ENCODE measurements at places on chromosomes 16 and 17.

- DNase-seq = no peak
Observed at GRCh38 chr17:59366773-59367656, 35.6 kb downstream of the YPEL2 start.

GRCh38 chr16:81519301-81520150, 74.9 kb downstream of the CMIP start:
- DNase-seq = no peak

DNA sequence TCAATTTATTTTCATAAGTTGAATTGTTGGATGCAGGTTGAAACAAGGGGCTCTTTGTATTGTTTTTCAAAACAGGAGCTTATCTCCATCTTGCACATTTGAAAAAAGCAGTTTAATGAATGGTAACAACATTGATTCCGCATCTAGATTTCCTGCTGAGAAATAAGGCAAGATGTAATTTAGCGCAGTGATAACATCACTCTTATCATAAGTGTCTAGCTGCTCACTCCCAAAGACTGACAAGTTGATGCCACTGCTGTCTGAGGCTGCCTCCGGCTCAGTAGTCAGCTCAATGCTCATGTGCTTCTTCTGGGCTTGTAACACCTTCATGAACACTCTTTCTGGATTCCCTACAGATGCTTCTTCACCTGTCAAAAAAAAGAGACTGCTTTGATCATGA, 92.4 kb downstream of the KPNA2 start:
- no peak for DNase-seq

- DNase-seq = no peak
Observed at GRCh38 chr16:89444728-89445127, 45.6 kb downstream of the ANKRD11 start.

- no peak for DNase-seq
Observed at GRCh38 chr16:11129378-11129781, 126.6 kb downstream of the SOCS1 start.

GRCh38 chr16:51932317-51932716, 614.6 kb downstream of the TOX3 start:
- DNase-seq = no peak

DNA sequence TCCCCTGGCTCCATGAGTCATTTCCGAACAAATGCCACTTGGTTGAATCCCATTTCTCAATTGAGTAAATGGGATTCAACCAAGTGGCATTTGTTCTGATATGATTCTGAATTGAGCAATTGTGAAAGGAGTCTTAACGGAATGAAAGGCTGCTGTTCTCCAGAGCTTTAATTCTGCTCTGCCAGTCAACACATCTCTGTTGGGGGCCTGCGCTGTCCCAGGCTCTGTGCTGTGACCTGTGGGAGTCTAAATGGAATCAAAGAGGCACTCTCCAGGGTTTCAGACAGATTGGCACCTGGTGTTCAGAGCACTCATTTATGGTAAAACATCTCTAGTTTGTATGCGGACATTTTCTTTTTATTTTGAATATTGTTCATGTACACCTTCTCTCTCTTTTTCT, 126.2 kb downstream of the WSCD1 start:
- DNase-seq = no peak

- no peak for DNase-seq
Observed at GRCh38 chr17:9056566-9056965, 35.3 kb downstream of the NTN1 start.

GRCh38 chr16:87635541-87636049, 33.3 kb downstream of the JPH3 start:
- DNase-seq = peak; percentile 10

DNA sequence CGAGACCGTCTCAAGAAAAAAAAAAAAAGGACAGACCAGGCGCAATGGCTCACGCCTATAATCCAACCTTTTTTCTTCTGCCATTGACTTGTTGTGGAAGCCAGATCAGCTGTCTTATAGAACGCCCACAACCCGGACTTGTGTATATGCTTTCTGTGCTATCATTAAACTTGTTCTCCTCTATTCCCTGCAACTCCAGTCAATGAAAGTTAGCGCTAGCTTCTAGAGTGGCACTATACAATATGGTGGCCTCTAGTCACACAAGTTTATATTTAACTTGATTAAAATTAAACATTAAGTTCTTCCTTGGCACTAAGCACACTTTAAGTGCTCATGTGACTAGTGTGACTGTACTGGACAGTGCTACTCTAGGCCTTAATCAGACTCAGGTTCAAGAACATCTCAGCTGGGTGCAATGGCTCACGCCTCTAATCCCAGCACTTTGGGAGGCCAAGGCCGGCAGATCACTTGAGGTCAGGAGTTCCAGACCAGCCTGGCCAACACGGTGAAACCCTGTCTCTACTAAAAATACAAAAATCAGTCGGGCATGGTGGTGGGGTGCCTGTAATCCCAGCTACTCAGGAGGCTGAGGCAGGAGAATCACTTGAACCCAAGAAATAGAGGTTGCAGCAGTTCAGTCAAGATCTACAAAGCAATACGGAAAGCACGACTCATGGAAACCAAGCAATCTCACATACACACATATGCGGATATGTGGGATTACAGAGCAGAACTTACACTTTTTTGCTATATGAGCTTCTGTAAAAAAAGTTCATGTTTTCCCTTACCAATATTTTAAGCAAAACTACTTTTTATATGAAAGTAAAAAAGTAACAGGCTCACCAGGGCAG, 18.8 kb upstream of the GLG1 start:
- no peak for DNase-seq

DNA sequence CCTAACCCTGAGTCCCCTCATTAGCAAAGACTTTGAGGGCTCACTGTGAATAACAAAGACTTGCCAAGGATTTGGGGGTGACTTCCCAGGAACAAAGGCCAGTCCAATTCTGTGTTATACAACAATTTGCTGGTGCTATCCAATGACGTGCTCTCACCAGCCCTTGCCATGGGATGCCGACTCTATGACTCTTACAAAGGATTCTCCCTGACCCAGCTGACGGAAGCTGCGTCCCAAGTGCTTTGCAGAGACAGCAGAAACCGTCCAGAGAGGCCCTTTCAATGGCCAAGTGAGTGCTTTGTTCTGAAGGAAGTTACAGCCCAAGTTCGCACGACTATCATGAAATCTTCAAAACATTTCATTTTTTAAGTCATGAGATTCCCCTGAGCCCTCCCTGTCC, 345.3 kb upstream of the TNRC6C start:
- no peak for DNase-seq

- DNase-seq = no peak
Observed at GRCh38 chr16:70660672-70661350, 14.5 kb downstream of the IL34 start.

DNA sequence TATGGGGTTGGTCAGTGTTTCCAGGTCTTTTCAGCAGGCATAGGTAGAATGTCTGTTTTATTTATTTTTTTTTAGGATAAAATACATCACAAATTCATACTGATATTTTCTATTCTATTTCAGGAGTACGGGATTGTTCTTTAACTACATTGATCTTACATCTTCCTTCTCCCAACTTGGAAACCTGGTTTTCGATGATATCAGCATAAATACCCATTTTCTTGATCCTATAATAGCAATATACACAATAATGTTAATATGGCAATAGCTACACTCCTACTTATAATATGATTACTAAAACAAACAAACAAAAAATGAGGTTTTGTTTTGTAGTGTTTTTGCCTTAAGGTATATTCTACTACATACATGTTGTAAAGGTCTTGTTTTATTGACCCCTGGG, 962.4 kb upstream of the GOT2 start:
- no peak for DNase-seq

DNA sequence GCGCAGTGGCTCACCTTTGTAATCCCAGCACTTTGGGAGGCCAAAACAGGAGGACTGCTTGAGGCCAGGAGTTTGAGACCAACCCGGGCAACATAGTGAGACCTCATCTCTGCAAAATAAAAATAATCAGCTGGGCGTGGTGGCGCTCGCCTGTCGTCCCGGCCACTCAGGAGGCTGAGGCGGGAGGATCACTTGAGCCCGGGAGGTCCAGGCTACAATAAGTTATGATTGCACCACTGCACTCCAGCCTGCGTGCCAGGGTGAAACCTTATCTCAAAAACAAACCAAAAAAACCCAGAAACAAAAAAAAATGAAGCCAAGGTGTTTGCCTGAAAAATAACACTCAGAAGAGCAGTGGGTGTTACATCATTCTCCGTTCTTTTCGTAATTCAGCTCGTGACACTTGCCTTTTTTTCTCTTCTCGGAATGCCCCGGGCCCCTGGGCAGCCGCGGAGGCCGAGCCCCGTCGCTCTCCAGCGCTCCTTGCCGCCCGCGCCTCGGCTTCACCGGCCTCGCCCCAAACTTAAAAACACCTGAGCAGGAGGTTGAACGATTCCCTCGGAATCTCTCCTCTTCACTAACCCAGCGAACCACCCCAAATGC, 17.0 kb downstream of the PRCD start:
- DNase-seq = no peak

- DNase-seq = no peak
Observed at GRCh38 chr16:55773859-55774549, 58.9 kb downstream of the CES1 start.

- no peak for DNase-seq
Observed at GRCh38 chr17:61075988-61076387, 323.7 kb upstream of the TBX2 start.

DNA sequence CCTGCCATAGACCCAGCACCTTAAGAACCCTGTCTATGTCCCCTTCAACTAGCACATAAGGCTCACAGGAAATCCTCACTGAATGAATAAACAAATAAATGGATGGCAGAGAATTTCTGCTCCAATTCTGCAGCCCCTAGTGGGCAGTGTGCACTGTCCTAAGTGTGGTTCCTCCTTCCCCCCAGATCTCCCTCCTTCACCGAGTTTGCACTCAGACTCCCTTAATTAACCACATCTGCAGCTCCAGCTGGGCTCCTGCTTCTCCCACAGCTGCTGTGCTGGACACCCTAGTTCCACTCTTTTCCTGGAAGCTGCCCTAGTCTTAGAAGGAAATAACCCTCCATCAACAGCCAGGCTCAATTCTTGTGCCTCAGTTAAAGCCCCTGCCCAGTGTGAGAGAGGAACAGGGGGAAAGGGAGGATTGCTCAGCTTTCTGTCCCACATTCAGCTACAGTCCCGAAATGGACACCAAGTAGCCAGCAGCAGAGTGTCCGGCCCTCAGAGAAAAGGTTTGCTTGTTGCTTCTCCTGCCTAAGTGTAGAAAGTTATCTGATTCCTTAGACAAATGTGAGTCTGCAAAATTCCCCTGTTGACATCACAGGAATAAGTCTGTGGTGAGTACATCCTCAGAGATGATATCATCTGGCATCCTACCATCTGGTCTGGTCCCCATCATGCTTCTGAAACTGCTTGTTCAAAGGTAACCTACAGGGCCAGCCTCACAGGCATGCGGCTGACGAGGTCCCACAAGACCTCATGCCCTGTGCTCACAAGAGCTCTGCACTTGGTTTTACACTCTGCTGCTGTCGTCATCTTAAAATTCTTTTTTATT, 12.3 kb downstream of the LRRC3C start:
- no peak for DNase-seq

DNA sequence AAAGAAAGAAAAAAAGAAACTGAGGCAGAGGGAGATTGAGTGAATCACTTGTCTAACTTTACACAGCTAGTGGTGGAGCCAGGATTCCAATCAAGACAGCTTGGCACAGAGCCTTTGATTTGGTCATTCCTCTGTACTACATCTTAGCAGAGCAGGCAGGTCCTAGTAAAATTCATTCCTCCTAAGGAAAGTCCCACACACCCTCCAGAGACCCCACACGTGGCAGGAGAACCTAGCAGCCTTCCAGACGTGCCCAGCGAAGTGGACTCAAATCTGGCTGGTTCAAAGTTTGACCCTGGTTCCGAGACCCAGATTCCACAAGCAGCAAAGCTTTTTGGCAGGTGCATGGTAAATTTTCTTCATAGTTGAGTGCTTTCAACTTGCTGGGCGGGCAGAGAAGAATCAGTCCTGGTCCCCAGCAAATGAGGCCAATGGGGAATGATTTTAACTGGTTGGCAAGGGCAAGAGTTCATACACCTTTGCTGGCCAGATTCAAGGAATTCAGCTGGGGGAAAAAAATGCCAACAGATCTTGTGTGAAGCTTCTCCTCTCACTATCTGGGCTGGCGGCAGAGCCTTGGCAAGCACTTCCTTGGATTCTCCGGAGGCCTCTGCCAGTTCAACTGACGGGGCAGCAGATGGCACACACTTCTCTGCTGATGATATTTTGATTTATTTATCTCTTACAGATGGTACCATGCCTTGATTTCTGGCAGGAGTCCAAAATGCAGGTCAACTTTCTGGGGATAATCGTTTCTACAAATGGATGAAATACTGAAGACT, 82.4 kb downstream of the GSG1L start:
- no peak for DNase-seq

DNA sequence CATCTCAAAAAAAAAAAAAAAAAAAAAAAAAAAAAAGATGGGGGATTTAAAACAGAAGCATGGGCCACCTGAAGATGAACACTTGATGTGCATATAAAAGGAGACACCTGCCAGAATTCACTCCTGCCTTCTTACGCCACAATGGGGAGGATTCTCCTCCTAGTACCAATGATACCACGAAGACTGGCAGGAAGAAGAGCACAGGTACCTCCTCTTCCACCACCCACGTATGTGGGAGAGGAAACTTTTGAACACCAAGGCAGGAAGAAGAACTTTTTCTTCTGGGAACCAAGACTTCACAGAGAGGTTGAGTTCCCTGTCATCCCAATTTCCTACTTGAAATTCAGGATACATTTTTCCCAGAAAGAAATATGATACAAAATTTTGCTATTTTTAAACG, 2.7 kb upstream of the MAP2K6 start:
- DNase-seq = no peak

GRCh38 chr17:66661411-66662256, 173.3 kb upstream of the CACNG5 start:
- DNase-seq = no peak

- peak; percentile 90 for DNase-seq
Observed at GRCh38 chr17:35804658-35805192, 4.6 kb upstream of the TAF15 start.

- DNase-seq = no peak
Observed at GRCh38 chr17:63173903-63174302, 207.9 kb downstream of the TANC2 start.

DNA sequence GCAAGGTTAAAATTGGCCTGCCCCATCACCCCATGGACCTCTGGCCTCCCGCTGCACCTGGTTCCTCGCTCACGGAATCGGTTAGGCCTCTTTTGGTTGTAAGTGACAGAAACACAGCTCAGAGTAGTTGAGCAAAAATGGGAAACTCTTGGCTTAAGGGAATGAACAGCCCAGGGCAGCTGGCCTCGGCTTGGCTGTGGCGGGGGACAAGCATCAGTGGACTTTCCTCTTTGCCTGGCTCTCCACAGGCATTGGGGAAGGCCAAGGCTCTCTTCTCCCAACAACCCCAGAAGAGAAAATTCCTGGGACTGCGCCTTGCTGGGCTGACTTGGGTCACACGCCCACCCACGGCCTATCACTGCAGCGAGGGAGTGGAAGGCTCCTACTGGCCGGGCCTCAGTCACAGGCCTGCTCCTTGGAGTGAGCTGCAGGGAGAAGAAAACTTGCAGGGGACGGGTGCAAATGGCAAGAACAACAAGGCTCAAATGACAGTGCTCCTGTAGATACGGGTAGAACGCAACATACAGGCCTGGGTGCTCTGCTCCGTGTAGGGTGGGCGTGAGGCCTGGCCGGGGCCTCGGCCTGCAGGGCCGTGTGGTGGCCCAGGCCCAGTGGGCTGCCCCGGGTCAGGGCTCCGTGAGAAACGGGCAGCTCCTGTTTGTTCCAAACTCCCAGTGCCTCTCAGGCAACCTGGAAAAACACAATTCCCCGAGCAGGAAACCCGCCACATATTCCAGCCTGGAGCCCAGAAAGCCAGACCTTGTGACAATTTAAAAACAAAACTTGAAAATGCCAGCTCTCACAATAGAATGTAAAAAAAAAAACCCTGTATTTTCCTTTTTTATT, 25.0 kb upstream of the ATP2A3 start:
- no peak for DNase-seq

Data from stromal cell of bone marrow (primary cell).